Memory B cell (primary cell): ENCODE measurements at places on chromosomes 7 and 10.

GRCh38 chr10:99784727-99785441 is 2.4 kb downstream of the ABCC2 start:
- no peak overlapping the region for H3K27ac ChIP-seq
- peaks cover 14% of the 10 kb centered on the region for H3K36me3 ChIP-seq
- DNase-seq = no peak

DNA sequence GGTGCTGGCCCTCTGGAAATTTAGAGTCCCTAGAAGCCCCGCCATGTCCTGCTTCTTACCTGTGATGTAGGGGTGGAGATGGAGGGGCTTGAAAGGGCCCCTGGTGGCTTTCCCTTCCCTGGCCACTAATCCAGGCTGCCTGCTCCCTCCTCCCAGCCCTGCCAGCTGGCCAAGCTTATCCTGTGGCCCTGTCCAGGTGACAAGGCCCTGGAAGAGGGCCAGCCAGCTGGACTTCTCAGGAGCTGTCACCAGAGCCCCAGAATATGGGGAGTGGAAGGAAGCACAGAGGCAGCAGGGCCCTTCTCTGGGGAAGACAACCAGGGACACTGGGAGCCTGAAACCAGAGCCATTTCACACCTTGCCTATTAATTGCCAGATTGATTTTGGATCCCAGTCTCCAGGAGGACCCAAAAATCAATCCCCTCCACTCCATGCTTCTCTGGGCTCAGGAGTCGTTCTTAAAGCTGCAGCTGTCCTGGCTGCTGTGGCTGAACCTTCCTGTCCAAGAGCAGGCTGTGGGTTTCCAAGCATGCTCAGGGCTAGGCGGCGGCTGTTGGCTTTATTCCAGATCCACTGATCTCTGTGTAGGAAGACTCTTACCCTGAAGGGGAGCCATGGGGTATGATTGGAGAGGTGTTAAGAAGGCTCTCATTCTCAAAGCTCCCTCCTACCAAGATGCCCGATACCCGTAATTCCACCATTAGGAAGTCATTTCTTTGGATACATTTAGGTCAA is 52.6 kb upstream of the PCBD1 start:
- H3K4me3 ChIP-seq = no peak overlapping the region
- no peak for DNase-seq
- H3K36me3 ChIP-seq = no peaks in the 10 kb centered on the region
- H3K4me1 ChIP-seq = no peaks in the 10 kb centered on the region
- H3K27me3 ChIP-seq = peaks cover 12% of the 10 kb centered on the region

GRCh38 chr7:112873831-112874553 is 83.8 kb upstream of the TMEM168 start:
- no peaks in the 10 kb centered on the region for H3K27me3 ChIP-seq
- peak; percentile 5 for DNase-seq
- H3K4me3 ChIP-seq = no peak overlapping the region
- peak overlapping the region; percentile 65 for H3K27ac ChIP-seq

- no peak overlapping the region for H3K4me3 ChIP-seq
- peaks cover 2% of the 10 kb centered on the region for H3K36me3 ChIP-seq
- no peak overlapping the region for H3K27ac ChIP-seq
These were observed 77.5 kb upstream of the HABP2 start for GRCh38 chr10:113475381-113475807.

DNA sequence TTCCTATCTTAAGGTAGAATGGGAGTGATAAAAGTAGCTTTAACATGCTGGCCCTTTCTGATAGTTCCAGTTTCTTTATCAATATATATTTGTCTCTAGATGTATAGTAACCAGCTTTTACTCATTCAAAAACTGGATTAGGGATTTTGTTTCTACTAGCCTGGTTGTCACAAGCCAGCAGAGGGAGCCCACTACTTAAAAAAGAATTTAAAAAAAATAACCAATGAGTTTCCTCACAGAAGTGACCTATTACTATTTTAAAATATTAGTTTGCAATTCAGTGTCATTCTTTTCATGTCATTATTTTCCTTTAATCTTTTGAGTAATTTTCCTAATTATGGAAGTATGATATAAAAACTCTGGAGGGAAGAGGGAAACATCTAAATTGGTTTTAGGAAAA is 142.1 kb downstream of the PHTF2 start:
- H3K27ac ChIP-seq = no peak overlapping the region
- no peak for DNase-seq
- H3K4me3 ChIP-seq = no peak overlapping the region
- no peaks in the 10 kb centered on the region for H3K27me3 ChIP-seq
- H3K4me1 ChIP-seq = peaks cover 7% of the 10 kb centered on the region

DNA sequence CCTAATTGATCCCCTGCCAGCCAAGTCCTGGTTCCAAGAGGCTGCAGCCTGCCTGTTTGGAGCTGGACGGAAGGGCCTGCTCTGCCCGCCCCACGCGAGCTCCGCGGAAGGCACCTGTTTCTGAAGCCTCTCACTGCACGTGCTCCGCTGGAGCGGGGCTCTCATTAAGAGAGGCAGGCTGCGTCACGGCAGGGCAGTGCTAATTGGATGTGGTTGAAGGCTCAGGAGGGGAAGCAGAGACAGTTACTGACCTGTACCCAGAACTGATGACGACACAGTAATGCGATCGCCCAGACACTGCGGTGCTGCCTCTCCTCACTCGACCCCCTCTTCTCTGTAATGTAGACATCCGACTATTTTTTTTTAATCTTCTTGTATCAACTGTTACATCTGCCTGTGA is 411.1 kb upstream of the MGMT start:
- peaks cover 2% of the 10 kb centered on the region for H3K27me3 ChIP-seq
- H3K36me3 ChIP-seq = no peaks in the 10 kb centered on the region
- no peak overlapping the region for H3K27ac ChIP-seq
- peaks cover 7% of the 10 kb centered on the region for H3K4me1 ChIP-seq
- no peak for DNase-seq
- no peak overlapping the region for H3K4me3 ChIP-seq

GRCh38 chr10:33215154-33215553 is 119.3 kb downstream of the NRP1 start:
- H3K27ac ChIP-seq = no peak overlapping the region
- peaks cover 6% of the 10 kb centered on the region for H3K27me3 ChIP-seq
- H3K4me1 ChIP-seq = peaks cover 3% of the 10 kb centered on the region
- H3K4me3 ChIP-seq = no peak overlapping the region
- no peaks in the 10 kb centered on the region for H3K36me3 ChIP-seq

DNA sequence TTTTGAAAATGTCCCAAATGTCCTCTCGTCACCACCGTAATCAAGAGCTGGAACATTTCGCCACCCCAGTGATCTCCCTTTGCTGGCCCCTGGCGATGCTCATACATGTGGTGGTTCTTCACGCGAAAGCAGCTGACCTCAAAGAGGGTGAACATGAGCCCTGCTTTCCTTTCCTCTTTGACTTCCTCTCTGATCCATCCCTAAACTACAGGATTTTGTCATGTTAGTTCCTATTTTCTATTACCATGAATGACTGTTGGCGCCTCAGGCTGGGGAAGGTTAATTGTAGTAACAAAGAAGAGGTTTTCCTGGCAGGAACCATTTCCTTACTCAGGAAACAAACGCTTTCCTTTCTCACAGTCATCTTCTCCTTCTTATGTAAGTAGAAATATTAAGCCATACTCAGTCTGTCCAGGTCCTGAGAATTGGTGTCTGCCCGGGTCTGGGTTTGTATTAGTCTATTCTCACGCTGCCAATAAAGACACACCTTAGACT is 114.5 kb downstream of the INSYN2A start:
- no peaks in the 10 kb centered on the region for H3K4me1 ChIP-seq
- no peak overlapping the region for H3K27ac ChIP-seq
- H3K27me3 ChIP-seq = no peaks in the 10 kb centered on the region
- no peak for DNase-seq

DNA sequence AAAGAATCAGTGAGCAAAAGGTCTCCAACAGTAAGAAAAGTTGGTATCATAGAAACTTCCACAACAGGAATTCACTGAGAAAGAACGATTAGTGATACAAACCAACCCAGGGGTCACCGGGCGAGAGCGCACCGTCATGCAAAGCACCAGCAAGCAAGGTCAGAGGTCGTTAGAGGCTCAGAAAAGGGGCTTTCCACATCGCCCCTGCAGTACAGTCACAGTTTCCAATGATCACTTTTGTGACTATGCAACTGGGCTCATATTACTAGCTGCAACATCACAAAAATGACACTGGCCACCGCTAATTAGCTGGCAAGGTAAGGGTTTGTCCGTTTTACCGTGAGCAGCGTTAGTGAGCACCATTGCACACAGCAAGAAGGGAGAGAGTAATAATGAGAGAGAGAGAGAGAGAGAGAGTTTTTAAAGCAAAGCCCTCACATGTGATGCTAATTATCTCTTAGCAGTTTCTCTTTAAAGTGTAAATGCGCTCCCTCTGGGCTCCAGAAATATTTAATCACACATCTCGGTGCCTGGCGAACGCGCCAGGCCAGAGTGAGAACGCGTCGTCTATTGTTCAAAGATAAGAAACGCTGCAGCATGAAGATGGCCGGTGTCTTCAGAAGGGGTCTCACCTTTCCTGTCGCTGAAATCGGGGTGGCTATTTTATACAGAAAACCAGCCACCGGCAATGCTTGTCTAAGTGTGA is 237.5 kb downstream of the DNAJB6 start:
- peaks cover 4% of the 10 kb centered on the region for H3K27me3 ChIP-seq
- no peaks in the 10 kb centered on the region for H3K36me3 ChIP-seq
- no peak for DNase-seq
- no peaks in the 10 kb centered on the region for H3K4me1 ChIP-seq

- no peak for DNase-seq
- H3K36me3 ChIP-seq = peaks cover 6% of the 10 kb centered on the region
- peaks cover 11% of the 10 kb centered on the region for H3K4me1 ChIP-seq
- peak overlapping the region; percentile 98 for H3K27ac ChIP-seq
These were observed 851 bp downstream of the TMEM254 start for GRCh38 chr10:80079312-80079719.

GRCh38 chr7:115572111-115572510 is 458.5 kb downstream of the TFEC start:
- H3K27ac ChIP-seq = no peak overlapping the region
- H3K36me3 ChIP-seq = no peaks in the 10 kb centered on the region
- peaks cover 4% of the 10 kb centered on the region for H3K27me3 ChIP-seq
- DNase-seq = no peak

DNA sequence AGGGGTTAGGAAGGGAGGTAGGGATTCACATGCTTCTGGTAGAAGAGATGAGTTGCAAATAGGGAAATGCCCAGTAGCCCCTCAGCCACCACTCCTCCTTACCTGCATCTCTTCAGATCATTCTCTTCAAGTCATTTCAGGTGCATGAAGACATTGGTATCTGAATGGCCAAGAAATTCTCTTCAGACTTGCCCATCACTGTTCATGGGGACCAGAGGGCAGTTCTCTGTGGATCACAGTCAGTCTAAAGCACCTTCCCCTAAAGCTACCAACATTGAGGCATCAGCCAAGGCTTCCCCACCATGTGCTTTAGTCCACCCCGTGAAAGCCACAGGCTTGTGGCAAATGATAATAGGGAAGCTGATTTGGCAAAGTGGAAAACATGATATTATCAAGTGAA is 319.4 kb upstream of the ZNF32 start:
- DNase-seq = no peak
- H3K4me1 ChIP-seq = no peaks in the 10 kb centered on the region
- no peak overlapping the region for H3K27ac ChIP-seq
- H3K27me3 ChIP-seq = peaks cover 1% of the 10 kb centered on the region

DNA sequence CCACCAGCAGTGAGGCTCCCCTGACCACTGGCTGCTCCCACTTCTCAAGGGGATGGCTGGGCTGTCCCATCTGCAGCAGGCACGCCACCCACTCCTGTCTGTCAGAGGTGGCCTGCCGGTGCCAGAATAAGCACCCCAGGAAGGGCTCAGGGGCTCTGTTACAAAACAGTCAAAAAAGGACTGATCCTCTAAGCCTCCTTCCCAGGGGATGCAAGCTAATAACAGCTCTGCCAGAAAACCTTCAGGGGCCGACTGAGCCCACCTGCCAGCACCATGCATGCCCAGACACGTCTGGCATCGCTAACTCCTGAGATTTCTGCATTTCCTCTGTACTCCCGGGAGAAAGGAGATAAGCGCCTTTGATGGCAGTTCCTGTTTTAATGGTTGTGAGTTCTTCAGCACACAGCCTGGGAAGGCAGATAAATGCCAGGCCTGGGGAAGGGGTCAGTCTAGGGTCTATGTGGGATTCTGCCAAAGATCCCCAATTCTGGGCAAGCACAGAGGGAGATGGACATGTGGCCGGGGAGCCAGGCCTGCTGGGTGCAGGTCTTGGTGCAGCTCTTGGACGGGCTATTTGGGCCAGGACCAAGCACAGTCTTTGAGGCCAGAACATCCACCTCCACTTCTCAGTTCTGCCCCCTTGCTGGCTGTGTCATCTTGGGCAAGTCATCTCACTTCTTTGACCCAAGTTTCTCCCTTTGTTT is 128.4 kb downstream of the ARHGAP22 start:
- no peaks in the 10 kb centered on the region for H3K36me3 ChIP-seq
- peaks cover 2% of the 10 kb centered on the region for H3K4me1 ChIP-seq
- DNase-seq = no peak
- H3K4me3 ChIP-seq = no peak overlapping the region

DNA sequence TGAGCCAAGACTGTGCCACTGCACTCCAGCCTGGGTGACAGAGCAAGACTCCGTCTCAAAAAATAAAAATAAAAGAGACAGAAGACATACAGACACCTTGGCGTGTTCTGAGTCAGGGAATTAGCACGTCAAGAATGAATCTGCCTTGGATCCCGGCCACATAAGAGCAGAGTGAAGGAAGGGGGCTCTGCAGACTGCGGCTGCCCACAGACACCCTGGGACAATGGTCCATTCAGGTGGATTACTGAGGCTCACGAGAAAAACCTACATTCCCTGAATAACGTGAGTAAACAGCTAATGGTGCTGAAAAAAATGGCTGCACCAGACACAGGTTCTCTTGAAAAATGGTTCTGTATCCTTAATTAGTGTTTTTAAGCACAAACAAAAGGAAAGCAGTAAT is 100.1 kb upstream of the FGFR2 start:
- no peak overlapping the region for H3K4me3 ChIP-seq
- H3K36me3 ChIP-seq = no peaks in the 10 kb centered on the region
- H3K27me3 ChIP-seq = peaks cover 5% of the 10 kb centered on the region
- H3K4me1 ChIP-seq = no peaks in the 10 kb centered on the region
